Glomerular endothelial cell (primary cell): ENCODE measurements at places on chromosomes 12 and 14.

- no peak for DNase-seq
Measured at GRCh38 chr12:26118308-26118707, 6.5 kb downstream of the BHLHE41 start.

GRCh38 chr14:100193417-100194357 lies 34.2 kb upstream of the DEGS2 start:
- no peak for DNase-seq

- no peak for DNase-seq
Measured at GRCh38 chr12:122403115-122403770, 19.2 kb downstream of the CLIP1 start.

- DNase-seq, result no peak
Measured at GRCh38 chr14:70838076-70838475, 28.8 kb upstream of the MAP3K9 start.

GRCh38 chr12:109767456-109767855 lies 53.8 kb downstream of the FAM222A start:
- DNase-seq, result no peak

- no peak for DNase-seq
Measured at GRCh38 chr12:65330331-65330730, 51.8 kb downstream of the MSRB3 start.

DNA sequence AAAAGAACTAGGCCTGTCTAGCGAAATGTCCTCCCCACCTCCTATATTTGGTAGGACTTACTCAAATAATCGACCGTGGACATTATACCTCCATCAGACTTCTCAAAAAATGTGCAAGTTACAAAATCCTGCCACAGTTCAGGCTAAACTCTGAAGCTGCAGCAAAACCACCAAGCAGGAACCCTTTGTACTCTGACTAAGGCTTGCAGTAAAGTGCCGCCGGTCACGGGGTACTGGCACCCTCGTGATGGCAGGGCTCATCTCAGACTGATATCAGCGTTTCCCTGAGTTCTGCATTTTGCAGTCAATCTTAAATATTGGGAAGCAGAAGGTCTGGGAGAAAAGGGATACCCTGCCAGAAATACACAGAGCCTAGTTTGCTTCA lies 17.1 kb downstream of the SLC11A2 start:
- DNase-seq, result no peak
